Stimulated activated naive CD8-positive, alpha-beta T cell treated with anti-CD3 and anti-CD28 coated beads, Interleukin-15, Interleukin-2, amounts not matched to agents 100 U/mL and 50 U/mL, for 24 hours (primary cell): ENCODE measurements at places on chromosomes 4 and X.

- no peak for DNase-seq
These were observed at the start of gene CYBB for GRCh38 chrX:37779857-37780256. Gene CYBB (plus strand): TSS chrX:37780059. CDS start chrX:37780078, 19 bp downstream.

DNA sequence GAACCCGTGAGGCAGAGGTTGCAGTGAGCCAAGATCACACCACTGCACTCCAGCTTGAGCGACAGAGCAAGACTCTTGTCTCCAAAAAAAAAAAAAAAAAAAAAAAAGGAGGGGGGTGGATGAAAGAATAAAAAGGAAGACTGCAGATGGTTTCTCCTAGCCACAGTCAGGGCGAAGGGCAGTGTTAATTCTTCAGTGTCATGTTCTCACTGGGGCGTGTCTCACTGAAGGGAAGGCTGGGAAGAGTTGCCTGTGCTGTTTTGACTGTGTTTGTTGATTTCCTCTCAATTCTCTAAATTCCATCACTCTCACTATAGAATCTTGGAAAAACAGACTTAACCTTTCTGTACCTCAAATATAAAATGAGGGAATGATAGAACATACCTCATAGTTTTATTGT lies 71.6 kb upstream of the DHX15 start:
- no peak for DNase-seq

DNA sequence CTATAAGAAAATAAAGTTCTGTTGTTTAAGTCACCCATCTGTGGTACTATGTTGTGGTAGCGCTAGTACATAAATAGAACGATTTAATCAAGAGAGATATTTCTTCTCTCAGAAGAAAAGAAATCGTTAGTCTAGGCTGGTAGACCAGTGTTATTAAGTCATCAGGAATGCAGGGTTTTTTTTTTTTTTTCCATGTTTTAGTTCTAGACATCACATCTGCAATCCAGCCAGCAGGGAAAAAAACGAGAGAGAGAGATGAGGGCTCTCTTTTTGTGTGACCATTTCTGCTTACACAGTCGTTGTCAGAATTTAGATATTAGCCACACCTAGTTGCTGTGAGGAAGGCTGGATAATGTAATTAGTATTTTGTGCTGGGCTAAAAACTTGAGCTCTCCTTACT lies 417.4 kb downstream of the TMA16 start:
- DNase-seq, result no peak

GRCh38 chrX:83593634-83594294 lies 85.7 kb downstream of the POU3F4 start:
- DNase-seq, result no peak

DNA sequence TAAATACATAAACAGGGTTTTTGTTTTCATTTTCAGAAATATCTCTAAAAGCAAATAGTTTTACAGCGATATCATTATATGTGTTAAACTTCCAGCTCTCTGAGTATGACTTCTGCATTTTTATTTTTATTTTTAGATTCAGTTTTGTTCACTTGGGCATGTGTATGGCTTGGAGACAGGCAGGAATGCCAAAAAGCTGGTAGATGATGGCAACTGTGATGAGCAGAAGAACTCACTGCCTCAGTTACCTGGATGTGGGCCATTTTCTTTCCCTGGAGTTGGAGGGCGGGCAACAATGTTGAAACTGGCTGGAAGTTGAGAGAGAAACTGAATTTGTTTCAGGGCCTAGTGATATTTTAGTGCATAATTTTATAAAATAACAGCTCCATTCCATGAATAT lies 266.4 kb downstream of the ARHGAP24 start:
- no peak for DNase-seq

- no peak for DNase-seq
These were observed 354.3 kb downstream of the GPAT3 start for GRCh38 chr4:83890231-83890630.

GRCh38 chr4:78227411-78228057 lies 170.4 kb downstream of the FRAS1 start:
- no peak for DNase-seq

- DNase-seq, result no peak
These were observed 10.0 kb downstream of the CLCN4 start for GRCh38 chrX:10166731-10167151.

GRCh38 chr4:165343353-165344191 lies 16.1 kb downstream of the MSMO1 start:
- no peak for DNase-seq

DNA sequence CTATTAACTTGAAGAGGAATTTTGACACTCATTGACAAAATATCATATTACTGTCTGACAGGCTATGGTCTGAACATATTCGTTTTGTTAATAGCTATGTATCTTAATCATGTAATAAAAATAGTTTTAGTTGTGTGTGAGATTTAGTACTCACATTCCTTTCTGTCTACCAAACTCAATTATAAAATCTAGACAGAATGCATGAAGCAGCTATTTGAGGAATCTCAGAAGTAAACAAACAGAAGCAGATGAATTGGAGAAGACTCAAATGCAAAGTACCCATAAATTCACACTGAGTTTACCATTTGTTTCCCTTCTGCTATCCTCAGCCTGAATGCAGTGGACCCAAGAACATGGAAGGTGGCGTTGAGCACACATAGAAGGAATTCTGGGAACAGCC lies 841.6 kb upstream of the AADAT start:
- DNase-seq, result no peak

DNA sequence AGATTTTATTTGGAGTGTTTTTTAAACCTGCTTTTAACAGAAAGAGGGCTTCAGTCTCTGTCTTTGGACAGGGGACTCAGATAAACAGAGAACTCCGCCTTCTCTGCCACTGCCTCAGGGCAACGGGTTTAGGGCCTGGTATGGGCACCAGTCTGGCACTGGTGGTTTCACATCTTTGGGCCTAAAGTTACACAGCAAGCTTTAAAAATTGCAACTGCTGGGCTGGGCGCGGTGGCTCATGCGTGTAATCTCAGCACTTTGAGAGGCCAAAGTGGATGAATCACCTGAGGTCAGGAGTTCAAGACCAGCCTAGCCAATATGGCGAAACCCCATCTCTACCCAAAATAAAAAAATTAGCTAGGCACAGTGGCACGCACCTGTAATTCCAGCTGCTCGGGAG lies 10.3 kb upstream of the NAT8L start:
- DNase-seq, result no peak

DNA sequence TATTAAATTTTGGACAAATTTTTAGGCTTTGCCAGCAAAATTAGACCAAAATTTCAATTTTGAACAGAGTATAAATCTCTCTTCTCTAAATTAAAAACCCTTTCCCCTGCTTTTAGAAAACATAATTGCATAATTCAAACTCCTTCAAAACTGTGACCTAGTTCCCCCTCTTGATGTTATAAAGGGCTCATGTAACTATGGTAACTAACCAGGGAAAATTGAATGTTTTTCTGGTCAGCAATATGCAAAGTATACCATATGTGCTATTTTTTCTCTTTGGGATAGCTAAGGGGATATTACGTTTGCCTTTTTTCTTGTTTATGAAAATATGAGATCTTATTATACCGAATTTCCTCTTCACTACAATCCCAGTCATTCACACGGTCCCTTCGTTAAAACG lies 5.1 kb upstream of the ING2 start:
- no peak for DNase-seq

GRCh38 chr4:7636240-7636508 lies 201.4 kb upstream of the PSAPL1 start:
- no peak for DNase-seq

DNA sequence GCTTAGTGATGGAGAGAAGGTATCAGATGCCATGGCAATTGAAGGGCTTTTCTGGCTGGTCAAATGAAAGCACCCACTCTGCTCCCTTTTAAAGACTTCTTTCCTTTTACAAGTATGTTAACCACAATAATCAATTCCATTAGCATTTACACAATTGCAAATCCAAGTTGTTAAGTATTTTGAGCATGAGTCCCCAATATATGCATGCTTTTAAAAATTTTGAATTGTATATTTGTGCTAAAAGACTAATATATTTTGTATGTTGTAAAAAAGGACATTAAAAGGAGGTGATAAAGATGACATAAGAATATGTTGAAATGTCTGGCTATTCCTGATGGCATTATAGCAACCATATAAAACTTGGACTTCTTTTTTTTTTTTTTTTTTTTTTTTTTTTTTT lies 639.9 kb upstream of the CPEB2 start:
- no peak for DNase-seq

- no peak for DNase-seq
These were observed 152.5 kb upstream of the SPRY1 start for GRCh38 chr4:123244137-123244536.

GRCh38 chr4:29578329-29578728 lies 1141.8 kb upstream of the PCDH7 start:
- DNase-seq, result no peak

DNA sequence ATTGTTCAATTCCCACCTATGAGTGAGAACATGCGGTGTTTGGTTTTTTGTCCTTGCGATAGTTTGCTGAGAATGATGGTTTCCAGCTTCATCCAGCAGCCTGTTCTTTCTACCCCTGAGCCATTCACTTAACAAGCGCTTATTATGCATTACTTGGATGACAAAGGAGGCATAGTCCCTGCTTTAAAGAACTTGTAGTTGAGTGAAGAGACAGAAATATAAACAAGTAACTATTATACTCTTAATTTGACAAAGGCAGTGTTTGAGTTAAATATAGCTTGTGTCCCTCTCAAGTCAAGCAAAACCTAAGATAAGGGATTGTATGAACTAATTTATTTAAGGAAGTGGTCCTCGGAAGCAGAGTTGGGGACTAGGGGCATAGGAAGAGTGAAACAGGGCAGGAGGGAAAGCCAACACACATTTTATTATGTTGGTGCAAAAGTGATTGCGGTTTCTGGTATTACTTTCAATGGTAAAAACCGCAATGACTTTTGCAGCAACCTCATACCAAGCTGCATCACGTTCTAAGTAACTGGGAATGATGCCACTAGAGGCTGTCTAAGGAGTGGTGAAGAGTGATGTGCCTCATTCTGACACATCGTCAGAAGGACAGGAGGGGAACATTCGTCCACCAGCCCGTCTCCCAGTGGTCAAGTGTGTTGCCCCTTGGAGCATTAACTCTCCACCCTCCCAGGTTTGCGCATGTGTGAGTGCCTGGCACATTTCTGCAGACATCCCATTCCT lies 41.8 kb downstream of the QDPR start:
- no peak for DNase-seq

DNA sequence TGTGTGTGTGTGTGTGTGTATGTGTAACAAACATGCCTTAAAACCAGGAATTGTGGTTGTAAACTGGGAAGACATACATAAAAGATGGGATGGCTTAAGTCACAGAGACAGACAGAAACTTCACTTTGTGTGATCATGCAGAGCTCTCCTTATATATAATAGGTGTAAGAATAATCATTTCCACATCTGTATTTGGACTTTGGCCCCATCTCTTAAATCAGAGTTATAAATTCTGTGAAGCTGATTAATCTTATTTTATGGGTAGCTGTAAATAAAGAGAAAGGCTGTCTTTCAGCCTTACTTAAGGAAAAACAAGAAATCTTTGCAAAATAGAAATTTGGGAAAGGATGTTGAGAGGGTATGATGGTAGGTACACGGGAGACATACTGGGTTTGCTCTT lies 174.6 kb upstream of the PITX2 start:
- no peak for DNase-seq

DNA sequence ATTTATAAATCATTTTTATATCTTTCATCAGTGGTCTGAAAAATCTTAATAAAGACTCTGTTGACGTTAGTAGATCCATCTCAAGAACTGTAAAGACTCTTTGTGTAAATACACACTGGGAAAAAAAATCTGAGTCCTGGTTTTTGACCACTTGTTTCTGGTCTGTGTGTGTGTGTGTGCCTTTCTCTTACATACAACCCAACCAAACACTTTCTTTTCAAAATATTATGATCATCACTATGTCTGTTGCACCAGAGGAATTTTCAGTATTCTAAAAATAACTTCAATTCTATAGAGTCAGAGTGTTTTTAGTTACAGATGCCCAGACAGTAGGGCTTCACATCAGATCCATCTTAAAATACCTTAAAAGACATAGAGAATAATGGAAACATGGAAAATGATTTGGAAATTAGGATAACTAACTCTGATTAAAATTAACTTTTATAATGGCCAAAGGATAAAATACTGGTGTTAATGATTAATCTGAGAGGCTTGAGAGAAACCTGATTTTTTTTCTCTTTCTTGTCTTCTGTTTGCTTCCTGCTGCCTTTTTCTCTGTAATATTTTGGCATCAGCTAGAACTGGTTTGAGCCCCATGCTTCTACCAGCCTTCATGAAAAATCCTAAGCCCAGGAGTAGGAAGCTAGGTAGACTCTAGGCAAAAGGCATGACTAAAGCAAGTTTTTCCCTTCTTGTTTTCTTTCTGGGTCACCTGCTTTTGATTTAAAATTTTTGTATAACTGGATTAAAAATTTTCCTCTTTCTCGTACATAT lies 99.7 kb downstream of the ATXN3L start:
- no peak for DNase-seq

DNA sequence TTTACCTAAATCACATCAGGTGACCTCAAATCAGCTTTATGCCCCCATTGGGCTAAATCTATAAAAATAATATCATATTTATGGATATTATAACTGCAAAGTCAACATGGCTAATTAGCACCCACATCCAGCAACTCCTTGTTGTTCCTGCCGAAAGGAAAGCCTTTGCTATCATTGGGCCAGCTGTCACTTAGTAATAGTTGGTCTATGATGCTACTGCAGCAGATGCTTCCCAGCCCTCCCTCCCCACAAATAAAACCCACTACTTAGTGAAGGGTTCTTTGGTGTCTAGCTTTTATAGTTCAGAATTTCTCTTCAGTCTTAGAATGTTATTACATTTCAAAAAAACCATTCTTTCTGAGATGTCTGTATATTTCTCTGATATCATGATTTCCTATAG lies 116.9 kb upstream of the ENPEP start:
- no peak for DNase-seq

GRCh38 chr4:171857302-171858012 lies 44.3 kb downstream of the GALNTL6 start:
- no peak for DNase-seq

GRCh38 chrX:105618393-105619101 lies 203.8 kb upstream of the NRK start:
- DNase-seq, result no peak

DNA sequence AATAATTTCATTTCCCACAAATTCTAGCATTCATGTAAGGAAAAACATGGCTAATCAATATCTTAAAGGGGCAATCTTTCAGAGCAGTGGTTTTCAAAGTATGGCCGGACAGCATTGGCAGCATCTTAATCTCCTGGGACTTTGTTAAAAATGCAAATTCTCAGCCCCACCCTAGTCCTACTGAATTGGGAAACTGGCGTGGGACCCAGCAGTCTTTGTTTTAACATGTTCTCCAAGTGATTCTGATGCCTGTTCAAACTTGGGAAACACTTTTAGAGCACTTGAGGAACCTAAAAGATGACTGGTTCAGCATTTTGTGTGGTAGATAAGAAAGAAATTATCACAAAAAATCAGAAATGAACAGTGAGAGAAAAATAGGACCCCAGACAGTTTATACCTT lies 65.7 kb downstream of the ZFX start:
- DNase-seq, result no peak

GRCh38 chr4:141899103-141899502 lies 262.7 kb downstream of the IL15 start:
- DNase-seq, result no peak

DNA sequence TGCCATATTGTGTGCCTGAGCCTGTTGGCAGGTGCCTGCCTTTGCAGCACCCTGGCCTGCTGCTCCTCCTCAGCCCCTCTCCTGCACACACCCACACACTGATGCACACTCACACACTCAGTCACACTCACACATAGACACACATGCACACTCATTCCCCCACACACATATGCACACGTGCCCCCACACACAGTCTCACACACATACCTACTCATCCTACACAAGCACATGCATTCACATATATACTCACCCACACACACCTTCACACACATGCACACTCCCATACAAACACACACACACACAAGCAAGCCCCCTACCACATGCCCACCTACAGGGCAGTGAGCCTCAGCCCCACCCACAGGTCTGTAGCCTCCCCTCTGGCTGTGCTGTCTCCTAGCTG lies 245.0 kb downstream of the EVC2 start:
- DNase-seq, result no peak
